Fibroblast of the aortic adventitia (primary cell): ENCODE measurements at places on chromosomes 1 and 21. TPM values are rescaled to one million over a fixed set of nuclear protein-coding genes. Genes with fewer than 3 reads are reported as not detected.

Gene PRR9
- total RNA-seq: not detected in 2 replicates

Gene TESK2
- total RNA-seq: 2.0 and 5.7 TPM in 2 replicates

Gene BSND
- total RNA-seq: not detected in 2 replicates

Gene CEP350
- 57.9 and 115 TPM in 2 replicates for total RNA-seq

Gene XKR8
- 4.9 and 5.9 TPM in 2 replicates for total RNA-seq

Gene PTPN22
- 0.99 and 1.6 TPM in 2 replicates for total RNA-seq

Gene NBPF10
- 1.1 and 3.7 TPM in 2 replicates for total RNA-seq

Gene GCSAML
- not detected in 2 replicates for total RNA-seq

Gene TTC3
- total RNA-seq: 372 and 615 TPM in 2 replicates

Gene TMEM51
- total RNA-seq: 1.4 and 6.5 TPM in 2 replicates

Gene DMBX1
- not detected in 2 replicates for total RNA-seq
